Activated CD4-positive, alpha-beta T cell treated with anti-CD3 and anti-CD28 coated beads, Interleukin-2, amount 50 U/mL, for 1 hour (primary cell): ENCODE measurements at places on chromosomes 5 and 9.

- DNase-seq = no peak
Observed at GRCh38 chr5:109589239-109589638, 100.5 kb upstream of the MAN2A1 start.

- no peak for DNase-seq
Observed at GRCh38 chr5:67235399-67236110, 39.0 kb upstream of the CD180 start.

GRCh38 chr9:108331596-108331995 is 524.2 kb downstream of the ACTL7B start:
- DNase-seq = no peak

GRCh38 chr5:71738662-71739361 is 19.7 kb downstream of the CARTPT start:
- DNase-seq = no peak

DNA sequence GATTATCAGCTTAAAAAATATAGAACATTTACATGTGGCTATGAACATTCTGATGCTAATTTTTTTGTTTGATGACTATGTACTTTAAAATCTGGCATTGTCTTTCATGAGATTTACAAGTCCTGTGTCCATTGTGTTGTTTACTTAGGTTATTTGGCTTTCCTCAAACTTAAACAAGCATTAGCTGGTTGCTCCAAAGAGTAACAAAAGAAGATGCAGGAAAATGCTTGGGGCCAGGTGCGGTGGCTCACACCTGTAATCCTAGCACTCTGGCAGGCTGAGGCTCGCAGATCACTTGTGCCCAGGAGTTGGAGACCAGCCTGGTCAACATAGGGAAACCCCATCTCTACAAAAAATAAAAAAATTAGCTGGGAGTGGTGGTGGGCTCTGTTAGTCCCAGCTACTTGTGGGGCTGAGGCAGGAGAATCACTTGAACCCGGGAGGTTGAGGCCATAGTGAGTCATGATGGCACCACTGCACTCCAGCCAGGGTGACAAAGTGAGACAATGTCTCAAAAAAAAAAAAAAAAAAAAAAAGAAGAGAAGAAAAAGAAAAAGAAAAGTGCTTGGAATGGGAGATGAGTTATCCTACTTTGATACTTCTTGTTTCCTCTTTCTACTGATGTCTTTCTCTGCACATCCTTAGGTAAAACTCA is 39.7 kb downstream of the PAM start:
- no peak for DNase-seq

DNA sequence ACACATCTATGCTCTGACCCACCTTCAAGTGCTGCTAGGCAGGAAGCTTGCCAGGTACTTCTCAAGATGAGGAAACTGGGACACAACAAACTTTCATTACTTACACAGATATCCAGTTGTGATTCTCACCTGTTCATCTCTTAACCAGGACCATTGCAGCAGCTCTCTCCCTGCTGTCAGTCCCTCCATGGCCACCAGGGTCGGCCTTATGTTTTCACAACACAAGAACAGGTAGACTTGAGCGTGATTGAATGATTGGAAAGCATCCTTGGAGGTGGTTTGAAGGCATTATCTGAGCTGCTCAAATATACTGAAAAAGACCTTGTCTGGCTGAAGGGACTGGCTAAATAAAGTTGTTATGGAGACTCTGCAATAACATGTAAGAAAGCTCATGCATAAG is 94.4 kb downstream of the MTREX start:
- no peak for DNase-seq

DNA sequence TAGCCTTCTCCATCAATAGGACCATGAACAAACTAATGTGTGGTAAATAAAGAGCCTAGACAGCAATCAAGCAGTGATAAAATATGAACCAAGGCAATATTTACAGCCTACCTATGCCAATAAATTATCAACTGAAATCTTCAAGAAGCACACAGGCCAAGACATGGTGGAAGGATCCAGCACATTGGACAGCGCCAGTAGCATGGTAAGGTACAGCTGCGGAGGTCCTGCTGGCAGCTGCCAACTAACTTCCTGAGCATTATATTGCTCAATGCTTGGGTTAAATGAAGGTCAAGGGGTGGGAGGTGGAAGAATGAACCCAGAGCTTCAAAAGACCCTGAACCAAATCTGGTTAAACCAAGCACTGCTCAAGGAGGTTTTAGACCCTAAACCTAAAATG is 16.5 kb upstream of the SPDL1 start:
- no peak for DNase-seq

DNA sequence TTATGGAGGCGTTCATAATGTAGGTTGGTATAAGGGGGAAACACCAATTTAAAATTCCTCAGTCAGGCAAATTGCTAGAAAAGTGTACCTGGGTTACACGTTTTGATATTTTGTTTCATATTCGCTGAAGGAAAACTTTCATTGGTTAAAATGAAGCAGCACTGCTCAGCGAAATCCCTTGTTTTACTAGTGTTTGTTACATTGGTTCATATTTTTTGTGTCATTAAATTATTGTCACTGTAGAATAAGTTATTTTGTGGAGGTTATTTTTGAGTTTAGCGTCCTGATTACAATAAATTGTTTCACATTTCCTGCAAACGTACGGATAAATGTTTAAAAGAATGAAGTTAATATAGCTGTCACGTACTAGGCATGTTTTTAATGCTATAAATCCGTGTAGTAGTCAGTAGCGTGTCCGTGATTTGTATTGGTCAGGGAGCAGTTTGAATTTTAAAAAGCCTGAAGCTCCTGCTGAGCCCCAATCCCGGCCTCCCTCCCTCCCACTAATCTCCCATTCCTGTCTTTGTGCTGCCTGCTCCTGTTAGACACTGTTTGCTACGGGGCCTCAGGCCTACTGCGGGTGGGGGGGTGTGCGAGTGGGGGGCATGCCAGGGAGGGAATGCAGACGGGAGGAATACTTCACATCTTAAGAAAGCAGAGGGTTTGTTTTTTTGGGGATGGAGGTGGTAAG is 2.0 kb downstream of the NIPBL start:
- no peak for DNase-seq

DNA sequence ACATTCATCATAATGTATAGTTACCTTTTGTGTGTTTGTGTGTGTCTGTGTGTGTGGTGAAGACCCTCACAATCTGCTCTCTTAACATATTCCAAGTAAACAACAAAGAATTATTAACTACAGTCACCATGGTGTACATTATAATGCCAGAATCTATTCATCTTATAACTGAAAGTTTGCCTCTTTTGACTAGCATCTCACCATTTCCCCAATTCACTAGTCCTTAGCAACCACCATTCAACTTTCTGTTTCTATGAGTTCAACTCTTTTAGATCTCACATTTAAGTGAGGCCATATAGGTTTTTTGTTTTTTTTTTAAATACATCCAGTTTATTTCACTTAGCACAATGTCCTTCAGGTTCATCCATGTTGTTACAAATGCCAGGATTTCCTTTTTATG is 83.6 kb downstream of the SMC2 start:
- no peak for DNase-seq

- DNase-seq = no peak
Observed at GRCh38 chr5:147983742-147984141, 77.4 kb upstream of the C5orf46 start.

DNA sequence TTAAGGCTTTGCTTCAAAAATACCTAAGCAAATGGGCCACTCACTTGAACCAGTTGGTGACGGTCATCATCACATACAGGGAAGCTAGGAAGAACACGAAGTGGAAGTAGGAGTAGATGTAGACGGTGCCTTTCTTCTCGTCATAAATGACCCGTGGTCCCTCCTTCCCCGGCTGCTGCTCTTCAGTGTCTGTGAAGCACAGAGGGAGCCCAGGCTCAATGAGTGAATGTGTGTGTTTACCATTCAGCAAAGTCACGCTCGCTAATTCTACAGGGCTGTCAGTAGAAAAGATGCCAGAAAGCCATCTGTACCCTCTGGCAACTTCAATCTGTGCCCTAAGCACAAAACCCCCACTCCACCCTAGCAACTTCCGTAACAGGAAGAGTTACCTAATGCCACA is 109.8 kb downstream of the SERINC5 start:
- no peak for DNase-seq
